ENCODE measurements at places on chromosomes 16 and 17.

DNA sequence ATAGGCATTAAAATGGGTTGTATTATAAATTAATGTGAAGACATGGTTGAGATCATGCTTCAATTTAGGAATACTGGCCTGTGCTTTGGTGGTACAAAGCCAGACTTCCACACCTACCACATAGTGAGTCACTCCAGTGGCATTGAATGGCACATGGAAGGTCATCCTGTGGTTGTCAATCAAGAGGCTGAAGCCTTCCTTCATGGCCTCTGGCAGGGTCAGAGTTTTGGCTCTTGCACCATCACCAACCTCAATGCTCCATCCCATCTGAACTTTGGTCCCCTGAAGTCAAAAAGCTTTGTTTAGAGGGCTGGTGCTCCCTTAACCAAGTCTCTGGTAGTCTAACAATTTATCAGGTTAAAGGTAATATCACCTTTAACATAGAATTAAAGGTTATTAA, 6.1 kb downstream of the ZP2 start:
- DNase-seq, result no peak

- DNase-seq, result no peak
These were observed at the start of gene MARCHF10 for GRCh38 chr17:62807812-62808575. TSS of gene MARCHF10 (minus strand) at chr17:62808314. CDS start at chr17:62801735, 6,579 bp downstream.

DNA sequence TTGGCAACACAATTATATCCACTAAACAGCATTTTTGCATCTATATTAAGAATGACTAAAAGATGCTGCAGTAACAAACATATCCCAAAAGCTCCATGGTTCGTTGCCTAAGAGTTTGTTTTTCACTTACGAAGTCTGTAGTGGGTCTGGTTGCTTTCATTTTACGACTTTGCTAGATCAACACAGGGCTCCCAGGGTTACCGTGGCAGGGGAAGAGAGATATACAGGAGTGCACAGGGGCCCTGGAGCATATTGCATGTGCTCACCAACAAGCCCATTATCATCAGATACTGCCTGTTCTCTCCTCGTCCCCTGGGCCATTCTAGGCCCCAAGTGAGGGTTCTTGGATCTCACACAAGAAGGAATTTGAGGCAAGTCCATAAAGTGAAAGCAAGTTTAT, 3.1 kb upstream of the MMP2 start:
- no peak for DNase-seq

DNA sequence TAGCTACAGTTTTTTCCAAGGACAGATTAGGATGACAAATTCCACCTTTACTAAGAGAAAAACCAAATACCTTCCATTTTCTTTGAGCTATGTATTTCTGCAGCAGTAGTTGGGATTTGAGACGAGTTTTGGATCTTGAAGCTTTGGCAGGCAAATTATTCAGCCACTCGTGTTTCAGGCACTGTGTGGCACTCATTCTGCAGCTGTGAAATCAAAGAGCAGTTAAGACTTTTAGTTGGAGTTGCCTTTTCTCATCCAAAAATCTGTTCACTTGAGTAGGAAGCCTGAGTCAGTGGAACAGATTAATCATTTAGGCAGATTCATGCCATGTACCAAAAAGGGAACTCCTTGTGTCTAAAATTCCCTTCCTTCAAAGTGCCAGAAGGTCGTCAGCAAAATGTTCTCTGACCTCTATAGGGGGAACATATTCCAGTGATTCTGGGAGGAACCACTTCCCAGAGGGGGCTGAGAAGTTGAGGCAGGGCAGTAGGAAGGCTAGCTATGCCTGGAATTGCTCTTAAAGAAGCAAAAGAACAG, 20.1 kb downstream of the ORC6 start:
- DNase-seq, result no peak

DNA sequence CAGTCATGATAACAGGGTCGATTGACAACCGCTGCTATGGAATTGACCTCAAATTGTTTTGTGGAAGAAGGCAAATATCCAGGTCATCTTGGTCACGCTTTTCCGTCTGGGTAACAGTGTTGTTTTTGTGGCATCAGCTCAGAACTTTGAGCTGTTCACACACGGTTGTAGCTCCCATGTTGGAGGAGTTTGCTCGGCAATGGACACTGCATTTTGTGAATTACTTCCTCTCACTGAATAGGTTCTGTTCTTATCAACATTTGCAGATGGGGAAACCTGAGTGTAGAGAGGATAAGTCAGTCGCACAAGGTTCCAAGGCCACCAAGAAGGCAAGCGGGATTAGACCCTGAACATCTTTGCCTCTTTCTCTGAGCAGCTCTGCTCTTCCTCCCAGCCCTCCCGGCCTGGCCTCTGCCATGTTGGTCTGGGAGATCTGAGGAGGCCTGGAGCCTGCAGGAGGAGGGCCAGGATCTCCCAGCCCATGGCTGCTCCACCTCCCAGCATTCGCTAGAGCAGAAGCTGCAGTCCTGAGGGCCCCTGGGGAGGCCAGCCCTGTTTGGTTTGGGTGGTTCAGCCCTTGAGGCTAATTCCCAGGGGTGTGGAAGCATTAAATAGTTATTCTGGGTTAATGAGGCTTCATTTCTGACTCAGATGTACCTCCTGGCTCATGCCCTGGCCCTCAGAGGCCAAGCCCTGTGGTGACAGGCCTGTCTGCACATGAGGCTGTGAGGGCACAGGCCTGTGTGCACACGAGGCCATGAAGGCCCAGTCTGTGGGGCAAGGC, 154.1 kb upstream of the PLCG2 start:
- no peak for DNase-seq

- DNase-seq, result no peak
These were observed 468 bp downstream of the IL4R start for GRCh38 chr16:27314161-27314723.

GRCh38 chr17:17467720-17468119, 9.1 kb upstream of the MED9 start:
- DNase-seq, result no peak

DNA sequence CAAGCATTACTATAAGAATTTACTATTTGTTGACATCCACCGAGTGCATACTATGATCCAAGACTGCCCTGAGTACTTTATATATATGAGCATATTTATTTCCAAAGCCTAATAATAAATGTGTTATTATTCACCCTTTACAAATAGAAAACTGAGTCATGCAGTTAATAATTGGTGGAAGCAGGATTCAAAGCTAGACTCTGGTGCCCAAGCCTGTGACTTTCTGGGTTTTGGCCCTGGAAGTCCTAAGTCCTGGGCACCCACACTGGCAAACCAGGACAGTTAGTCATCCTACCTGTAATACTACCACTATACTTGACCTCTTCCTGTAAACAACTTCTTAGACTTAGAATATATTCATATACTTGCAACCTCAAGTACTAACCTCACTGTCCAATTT, 257.4 kb upstream of the IRX5 start:
- DNase-seq, result no peak

- DNase-seq, result no peak
These were observed 4.6 kb upstream of the PLK1 start for GRCh38 chr16:23673971-23674614.

DNA sequence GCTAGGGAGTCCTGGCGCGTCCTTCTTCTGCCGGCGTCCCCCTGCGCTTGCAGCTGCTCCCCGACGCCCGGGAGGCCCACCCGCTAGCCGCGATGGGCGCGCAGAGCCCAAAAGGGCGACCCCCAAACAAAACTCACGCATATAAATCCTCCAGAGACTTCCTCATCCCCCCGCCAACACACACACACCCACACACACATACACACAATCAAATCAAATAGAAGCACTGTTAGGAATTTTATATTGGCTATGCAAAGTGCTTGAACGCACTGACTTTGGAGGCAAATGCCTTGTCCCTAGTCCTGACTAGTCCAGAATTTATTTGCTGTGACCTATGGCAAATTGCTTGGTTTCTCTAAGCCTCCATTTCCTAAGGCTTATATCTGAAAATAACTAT, 23.8 kb upstream of the CRYM start:
- DNase-seq, result no peak

DNA sequence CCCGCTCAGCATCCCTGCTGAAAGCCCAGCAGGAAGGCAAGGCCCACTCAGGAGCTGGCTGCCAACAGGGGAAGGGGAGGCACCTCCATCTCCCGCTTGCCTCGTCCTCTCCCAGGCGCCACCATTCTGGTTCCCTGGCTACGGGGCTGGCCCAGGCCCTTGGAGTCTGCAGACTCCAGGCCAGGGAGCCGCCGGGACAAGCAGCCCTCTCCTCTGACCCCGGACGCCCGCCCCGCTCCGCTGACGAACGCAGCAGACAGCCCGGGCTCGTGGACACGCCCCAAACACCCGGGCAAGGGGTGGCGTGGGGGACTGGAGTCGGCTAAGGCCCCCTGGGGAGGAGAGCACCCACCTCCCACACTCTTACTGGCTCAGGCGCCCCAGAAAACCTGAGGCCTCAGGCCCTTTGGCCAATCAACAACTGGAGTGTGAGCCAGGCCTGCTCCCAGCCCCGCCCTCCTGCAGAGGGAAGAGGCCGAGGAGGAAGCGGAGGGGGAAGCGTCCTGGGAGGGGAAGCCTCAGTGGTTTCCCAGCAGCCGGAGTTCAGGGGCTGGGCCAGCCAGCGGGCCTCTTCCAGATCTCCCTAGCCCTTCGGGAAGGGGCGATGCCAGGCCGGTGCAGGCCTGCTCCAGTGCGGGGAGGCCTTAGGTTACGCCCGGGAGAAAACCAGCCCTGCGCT, 4.2 kb downstream of the MNT start:
- no peak for DNase-seq

GRCh38 chr16:79404571-79404970, 196.0 kb downstream of the MAF start:
- DNase-seq, result no peak

DNA sequence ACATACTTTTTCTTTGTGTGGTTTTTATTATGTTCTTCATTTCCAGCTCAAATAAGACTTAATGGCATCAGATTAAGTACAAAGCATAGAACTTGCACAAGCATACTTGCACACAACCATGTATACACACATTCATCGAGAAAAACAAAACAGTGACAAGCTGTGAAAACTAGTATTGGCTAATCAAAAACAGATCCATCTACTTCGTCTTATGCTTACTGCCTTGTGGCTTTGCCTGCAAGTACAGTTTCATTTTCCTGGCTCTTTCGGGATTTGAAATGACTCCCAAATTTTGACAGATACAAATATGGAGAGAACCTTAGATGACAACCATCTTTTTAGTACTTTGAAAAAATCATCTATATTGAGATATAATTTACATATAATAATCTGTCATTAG, 338.3 kb downstream of the BCAS3 start:
- DNase-seq, result no peak

- DNase-seq, result no peak
These were observed 41.5 kb downstream of the ABCC1 start for GRCh38 chr16:15990902-15991301.

DNA sequence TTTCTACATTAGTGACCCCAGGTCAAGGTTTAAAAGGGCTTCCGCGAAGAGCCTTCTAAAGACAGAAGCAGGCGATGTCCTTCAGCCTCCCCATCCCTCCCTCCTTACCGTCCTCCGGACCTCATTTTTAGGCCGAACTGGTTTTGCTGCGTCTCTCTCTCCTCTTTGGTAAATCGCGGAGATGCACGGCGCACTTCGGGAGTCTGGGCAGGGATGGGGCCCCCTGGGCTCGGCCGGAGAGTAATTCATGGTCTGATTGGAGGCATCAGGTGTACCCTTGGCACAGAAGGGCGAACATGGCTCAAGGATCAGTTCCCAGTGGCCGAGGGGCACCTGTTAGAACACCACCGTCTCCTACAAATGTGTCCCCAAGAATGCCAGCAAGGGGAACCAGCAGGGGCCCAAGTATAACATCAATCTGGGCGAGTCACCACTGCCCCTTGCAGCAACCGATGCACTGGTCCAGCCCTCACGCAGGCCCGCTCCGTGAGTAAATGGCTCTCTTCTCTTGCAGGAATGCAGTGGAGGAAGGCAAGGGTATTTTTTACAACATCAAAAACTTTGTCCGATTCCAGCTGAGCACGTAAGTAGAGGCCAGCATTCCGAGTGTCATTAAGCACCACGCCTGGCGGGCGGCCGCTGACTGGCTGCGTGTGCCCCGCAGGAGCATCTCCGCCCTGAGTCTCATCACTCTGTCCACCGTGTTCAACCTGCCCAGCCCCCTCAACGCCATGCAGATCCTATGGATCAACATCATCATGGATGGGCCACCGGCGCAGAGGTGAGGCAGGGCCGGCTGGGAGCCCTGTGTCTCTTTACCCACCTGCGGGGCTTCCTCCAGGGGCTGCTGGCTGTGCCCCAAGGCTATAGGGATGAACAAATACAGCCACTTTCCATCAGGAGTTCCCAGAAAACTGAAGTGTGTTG, 45.6 kb downstream of the MEAK7 start:
- DNase-seq, result no peak

DNA sequence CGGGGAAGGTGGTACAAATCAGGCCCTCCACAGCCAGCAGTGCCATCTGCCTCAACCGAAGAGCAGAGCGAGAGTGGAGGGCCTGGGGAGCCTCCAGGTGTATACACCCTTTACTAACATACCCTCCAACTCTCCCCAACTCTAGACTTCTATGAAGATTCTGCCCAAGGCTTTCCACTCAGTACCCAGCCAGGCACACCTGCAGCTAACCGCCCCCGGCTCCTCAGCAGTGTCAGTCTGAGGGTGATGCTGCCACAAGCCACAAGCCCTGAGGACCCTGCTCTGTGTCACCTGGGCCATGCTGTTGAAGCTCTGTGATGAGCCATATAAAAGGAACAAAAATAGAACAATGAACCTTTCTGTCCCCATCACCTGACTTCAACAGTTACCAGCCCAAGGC, 3.8 kb downstream of the CENPV start:
- DNase-seq, result no peak

- no peak for DNase-seq
These were observed 93.7 kb downstream of the TANGO6 start for GRCh38 chr16:68936736-68937631.

GRCh38 chr16:29678691-29679267, at the start of gene QPRT:
TSS of gene QPRT (plus strand) at chr16:29679180. CDS start at chr16:29679198, 18 bp downstream.
- DNase-seq, result no peak

DNA sequence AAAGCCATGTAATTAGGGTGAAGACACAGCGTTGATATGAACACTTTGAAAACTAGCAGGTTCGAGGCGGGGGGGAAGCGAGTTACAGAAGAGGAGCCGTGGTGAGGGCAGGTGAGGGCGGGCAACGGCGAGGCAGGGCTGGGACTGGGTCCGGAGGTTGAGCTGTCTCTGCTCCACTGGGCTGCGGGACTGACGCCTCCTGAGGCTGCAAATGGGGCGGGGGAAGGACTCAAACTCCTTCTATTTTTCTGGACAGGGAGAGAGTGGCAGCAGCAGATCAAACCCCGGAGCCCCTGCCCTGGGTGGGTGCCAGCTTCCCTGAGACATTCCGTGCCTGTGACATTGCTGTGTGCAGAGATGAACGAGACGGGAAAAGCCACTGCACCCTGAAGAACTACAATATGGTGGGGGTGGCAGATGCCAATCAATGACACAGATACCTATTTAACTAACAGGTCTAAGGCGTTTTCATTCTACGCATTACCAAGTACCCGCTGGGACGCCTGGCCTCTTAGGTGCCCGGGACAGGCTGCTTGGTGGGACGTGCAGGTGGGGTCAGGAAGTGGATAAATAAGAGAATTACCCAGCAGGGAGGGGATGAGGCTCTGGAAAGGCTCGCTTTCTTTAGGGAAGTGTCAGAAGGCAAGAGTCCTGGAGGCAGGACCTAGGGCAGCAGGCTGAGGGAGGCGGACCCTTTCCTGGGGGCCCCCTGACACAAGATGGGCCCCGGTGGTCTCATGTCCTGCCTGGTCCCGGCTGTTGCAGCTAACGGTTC, 30.4 kb downstream of the RPH3AL start:
- no peak for DNase-seq

GRCh38 chr17:33802349-33803198, 452.5 kb upstream of the CCL2 start:
- no peak for DNase-seq

- DNase-seq, result no peak
These were observed 19.0 kb downstream of the CBFA2T3 start for GRCh38 chr16:88957887-88958577.

Measured in stimulated activated CD4-positive, alpha-beta T cell treated with anti-CD3 and anti-CD28 coated beads, TNF-alpha, amount 100 ng/mL, for 1 hour (primary cell).